ENCODE measurements at places on chromosomes 1 and 21. TPM values are rescaled to one million over a fixed set of nuclear protein-coding genes. Genes with fewer than 3 reads are reported as not detected.

DNA sequence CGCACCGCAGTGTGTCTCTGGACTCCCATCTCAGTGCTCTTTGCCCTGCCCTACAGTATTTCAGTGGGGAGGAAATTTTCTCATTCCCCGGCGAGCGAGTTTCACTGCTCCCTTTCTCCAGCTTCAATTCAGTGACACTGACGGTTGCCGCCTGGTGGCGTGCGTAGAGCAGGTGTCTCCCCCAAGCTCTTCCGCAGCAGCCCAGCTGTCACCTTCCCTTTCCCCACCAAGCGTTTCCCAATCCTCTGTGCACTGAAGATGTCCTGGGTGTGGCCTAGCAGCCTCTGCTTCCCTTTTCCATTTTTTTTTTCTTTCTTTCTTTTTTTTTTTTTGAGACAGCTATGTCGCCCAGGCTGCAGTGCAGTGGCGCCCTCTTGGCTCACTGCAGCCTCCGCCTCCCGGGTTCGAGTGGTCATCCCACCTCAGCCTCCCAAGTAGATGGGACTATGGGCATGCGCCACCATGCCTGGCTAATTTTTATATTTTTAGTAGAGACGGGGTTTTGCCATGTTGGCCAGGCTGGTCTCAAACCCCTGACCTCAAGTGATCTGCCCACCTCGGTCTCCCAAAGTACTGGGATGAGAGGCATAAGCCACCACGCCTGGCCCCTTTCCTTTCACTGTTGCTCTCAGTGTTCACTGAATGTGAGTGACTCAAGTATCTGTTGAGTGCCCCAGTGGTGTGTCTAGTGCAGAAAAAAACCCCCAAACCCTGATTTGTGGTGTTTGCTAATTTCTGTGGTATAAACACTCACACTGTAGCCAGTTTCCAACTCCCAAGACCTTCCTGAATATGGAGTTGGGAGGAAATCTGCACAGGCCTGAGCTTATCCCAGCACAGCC lies 30.1 kb downstream of the TNFRSF1B start:
- no peak for DNase-seq

DNA sequence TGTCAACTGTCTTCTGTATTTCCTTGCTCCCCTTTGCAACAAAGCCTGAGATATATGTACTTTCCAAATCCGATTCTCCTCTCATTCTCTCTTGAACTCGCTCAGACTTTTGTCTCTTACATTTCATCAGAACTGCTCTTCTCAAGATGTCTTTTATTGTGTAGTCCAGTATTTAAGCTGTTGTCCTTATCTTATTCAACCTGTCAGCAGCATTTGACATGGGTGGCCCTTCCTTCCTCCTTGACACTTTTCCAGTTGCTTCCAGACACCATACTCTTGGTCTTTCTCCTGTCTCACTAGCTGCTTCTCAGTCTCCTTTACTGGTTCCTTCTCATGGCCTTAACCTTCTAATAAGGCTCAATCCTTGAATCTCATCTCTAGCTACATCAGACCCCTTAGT lies 47.0 kb downstream of the TSNAX start:
- DNase-seq, result no peak

- no peak for DNase-seq
Observed at GRCh38 chr1:116958977-116959376, 42.6 kb upstream of the CD101 start.

GRCh38 chr1:228953207-228953606 lies 217.9 kb downstream of the RHOU start:
- DNase-seq, result no peak

The TBX19 gene
- 0.54 TPM for total RNA-seq

DNA sequence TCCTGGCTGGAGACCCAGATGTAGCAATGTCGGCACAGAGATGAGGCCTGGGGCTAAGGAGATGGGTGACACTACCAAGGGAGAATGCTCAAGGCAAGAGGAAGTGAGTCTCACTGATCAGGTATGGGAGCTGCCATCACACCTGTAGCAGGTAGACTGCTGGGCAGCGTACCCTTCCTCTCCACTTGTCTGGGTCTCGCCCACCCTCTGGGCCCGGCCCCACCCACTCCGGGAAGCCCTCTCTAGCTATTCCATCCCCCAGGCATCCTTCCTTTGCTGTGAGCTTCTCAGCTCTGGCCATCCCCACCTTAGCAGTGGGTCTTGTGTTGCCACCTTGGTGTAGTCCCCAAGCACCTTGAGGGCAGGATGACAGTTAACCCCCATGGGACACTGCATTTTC lies 87.7 kb upstream of the EDN2 start:
- DNase-seq, result no peak

- DNase-seq, result no peak
Observed at GRCh38 chr1:156998301-156998700, 47.2 kb downstream of the ARHGEF11 start.

The CBS gene
- total RNA-seq, result 8.2 TPM

GRCh38 chr21:33668180-33668579 lies 25.9 kb downstream of the ITSN1 start:
- no peak for DNase-seq

The TMCC2 gene
- 1.5 TPM for total RNA-seq

- no peak for DNase-seq
Observed at GRCh38 chr21:31735511-31735992, 3.6 kb upstream of the SCAF4 start.

The BCL2L15 gene
- total RNA-seq, result 0.05 TPM

The TCHHL1 gene
- total RNA-seq, result not detected

DNA sequence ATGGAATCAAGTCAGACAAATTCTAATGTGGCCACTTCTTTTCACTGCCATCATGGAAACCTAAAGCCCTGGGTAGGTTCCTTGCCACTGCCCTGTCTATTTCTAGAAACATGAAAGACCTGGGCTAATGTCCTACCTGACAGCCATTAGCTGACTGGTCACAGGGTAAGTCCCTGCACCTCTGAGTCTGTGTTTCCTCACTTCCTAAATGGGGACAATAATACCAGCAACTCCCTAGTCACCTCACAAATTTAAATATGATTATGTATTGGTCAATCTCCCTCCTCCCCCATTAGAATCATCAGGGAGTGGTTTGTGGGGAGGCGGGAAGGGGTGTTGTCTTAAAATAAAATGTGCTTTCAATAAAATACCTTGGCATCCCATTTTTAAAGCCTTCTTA lies 2.2 kb downstream of the CREG1 start:
- no peak for DNase-seq

DNA sequence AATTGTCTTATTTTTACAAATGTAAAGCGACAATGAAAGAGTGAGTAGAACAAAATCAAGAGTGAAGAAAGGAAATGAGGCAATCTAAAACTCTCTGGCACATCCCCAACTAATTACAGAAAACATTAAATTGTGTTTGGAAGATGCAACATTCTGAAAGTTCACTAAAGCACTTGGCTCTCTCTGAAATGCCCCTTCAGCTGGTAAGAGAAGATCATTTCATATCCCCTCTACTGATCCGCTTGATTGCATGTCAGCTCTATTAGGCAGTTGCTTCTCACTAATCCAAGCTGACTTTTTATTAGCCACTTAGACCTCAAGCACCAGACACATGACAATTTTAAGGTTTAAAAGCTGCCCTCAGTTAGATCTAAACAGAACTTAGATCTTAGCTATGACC lies 262.8 kb upstream of the PRMT6 start:
- no peak for DNase-seq

- DNase-seq, result no peak
Observed at GRCh38 chr1:17601643-17602382, 62.3 kb downstream of the ARHGEF10L start.

DNA sequence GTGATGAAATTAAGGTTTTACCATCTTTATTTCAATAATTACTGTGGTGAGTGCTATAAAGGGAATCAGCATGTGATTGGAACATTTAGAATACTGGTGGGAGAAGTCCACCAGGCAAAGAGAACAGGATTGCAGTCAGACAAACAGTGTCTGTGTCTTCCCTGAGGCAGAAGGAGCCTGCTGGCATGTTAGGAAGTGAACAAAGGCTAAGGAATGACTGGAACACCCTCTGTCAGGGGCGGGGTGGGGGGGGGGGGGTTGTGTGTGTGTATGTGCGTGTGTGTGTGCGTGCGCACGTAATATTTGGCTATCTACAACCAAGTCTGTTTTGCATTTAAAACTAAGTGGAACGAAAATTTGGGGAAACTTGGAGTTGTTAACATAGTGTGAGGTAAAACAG lies 30.2 kb downstream of the SRRM1 start:
- no peak for DNase-seq

The CLCA1 gene
- total RNA-seq, result not detected

The RGS1 gene
- 0.70 TPM for total RNA-seq

DNA sequence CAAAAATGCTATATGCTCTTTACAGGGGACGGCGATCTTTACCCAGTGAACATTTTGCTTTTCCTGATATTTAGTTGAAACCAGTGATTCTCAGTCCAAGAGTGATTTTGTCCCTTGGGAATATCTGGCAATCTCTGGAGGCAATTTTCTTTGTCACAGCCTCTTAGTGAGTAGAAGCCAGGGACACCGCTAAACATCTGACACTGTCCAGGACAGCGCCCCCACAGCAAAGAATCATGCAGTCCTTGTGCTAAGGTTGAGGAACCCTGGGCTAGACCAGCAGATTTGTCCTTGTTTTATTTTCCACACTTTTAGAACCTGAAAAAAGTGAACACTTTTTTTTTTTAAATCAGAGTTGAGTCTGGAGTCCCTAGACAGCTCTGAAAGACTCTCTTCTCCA lies 13.1 kb downstream of the EVA1C start:
- no peak for DNase-seq

GRCh38 chr1:247822060-247822459 lies 1.9 kb downstream of the OR14A16 start:
- no peak for DNase-seq

DNA sequence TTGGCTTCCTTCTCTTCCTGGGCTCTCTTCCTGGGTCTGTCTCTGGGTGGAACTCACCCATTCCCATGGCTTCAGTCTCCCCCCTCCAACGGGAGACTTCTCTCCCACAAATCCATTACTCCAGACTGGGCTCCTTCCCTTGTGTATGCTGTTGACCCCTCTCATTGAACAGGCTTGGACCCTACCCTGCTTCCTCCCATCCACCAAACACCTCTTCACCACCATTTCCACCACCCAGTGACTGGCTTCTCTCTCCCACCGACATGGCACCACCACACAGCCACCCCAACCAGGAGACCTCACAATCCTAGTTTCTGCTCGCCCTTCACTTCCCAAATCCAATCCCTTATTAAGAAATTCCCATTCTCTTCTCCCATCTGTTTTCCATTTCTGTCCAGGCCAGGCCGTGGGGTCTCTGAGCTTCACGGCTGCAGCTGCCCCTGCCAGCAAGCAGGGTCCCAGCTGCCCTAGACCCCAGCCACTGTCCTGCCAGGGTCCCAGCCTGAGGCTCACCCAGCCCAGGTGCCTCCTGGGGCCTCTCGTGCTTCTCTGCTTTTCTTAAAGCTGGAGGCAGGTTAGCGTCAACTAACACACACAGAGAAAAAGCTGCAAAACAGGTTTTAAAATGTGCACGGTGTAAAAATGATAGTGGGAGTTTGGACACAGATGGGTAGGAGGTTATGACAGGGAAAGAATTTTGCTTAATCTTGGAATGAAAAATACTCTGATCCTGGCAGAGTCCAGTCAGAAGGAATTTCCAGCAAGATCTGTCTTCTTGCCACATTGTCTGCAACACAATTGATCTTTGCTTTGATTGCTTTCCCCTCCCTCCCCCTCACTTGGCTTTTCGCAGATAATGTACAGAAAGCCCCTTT lies 383.8 kb upstream of the VAMP3 start:
- peak; percentile 1 for DNase-seq

DNA sequence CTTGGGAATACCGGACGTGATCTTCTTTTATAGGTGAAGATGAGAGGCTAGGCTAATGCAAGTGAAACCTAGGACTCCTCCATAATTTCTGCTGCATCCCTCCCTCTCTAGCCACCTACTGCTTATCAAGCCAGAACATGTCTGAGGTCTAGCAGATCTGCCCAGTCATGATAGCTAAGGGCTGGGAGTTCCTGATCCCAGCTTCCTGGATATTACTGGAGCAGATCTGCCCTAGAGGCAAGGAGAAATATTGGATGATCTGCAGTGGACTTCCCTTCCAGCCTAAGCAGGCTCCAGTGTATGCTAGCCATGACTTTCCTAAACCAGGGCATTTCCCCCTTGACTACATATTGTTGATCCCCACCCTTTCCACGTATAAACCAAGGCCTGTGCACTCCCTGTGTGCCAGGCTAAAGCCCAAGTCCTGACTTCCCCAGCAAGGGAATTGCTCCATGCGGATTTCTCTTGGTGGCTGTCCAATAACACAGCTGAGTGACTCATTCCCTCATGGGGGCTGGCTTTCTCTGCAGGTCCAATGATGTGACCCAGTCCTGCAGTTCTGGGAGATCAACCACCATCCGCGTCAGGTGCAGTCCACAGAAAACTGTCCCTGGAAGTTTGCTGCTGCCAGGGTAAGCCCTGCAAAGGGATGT lies 15.5 kb upstream of the SARS1 start:
- DNase-seq, result peak; percentile 38

The AHCYL1 gene
- 58.9 TPM for total RNA-seq

GRCh38 chr1:31318146-31318545 lies 21.3 kb downstream of the ZCCHC17 start:
- DNase-seq, result no peak

- peak; percentile 88 for DNase-seq
Observed at GRCh38 chr1:160400223-160400645, at the start of gene VANGL2. Gene VANGL2 (plus strand): TSS chr1:160400564. CDS start chr1:160415838, 15,274 bp downstream.

DNA sequence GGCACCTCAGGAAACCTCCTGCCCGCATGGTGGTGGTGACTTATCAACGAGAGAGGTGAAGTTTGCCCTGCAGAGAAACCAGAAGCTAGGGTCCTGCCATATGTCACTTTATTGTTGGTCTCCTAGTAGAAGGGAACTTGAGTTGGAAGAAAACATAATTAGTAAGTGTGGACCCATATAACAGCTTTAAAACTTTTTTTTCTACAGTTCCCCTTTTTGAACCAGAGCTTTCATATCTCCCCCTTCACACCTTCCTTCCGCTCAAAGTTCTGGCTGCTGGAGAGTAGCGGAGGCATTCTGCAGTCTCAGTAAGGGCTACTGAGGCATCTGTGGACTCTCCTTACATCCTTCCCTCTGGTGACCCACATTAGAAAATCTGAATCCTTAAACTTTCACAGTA lies 48.9 kb downstream of the PHC2 start:
- DNase-seq, result no peak

The KRTAP21-2 gene
- not detected for total RNA-seq

GRCh38 chr1:10637400-10637799 lies 159.0 kb downstream of the CASZ1 start:
- no peak for DNase-seq

The ANGPTL1 gene
- total RNA-seq, result 35.2 TPM

DNA sequence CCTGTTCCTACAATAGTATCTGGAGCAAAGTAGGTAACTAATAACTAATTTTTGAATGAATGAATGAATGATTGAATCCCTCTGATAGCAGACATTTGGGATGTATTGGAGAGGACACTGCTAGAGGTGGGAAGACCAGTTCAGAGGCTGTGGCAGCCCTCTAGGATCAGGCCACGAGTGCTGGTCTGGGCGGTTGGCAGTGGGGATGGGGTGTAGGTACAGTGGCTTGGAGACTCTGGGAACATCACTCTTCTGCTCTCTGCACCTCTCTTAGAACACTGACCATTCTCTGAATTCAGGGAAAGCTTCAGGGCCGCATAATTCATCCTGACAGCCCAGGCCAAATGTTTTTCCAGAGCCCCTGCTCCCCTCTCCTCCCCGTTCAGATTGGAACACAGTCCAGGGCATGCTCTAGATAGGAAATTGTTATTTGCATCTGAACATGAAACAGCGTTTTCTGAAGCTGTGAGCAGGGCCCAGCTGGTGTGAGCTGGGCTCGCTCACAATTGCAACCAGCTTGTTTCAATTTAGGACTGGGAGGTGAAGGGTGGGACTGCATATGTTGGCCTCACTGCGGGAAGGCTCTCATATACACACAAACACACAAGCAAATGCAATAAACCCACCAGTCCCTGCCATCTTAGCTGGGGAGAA lies 253.1 kb upstream of the USP24 start:
- no peak for DNase-seq
